ENCODE measurements at places on chromosomes 16 and 17. TPM values are rescaled to one million over a fixed set of nuclear protein-coding genes. Genes with fewer than 3 reads are reported as not detected.

The TBC1D3G gene
- not detected for total RNA-seq

The DRC3 gene
- total RNA-seq = 0.37 TPM

The MT3 gene
- total RNA-seq = not detected

The SLC5A10 gene
- total RNA-seq = not detected

The LITAFD gene
- total RNA-seq = not detected

The CHRNE gene
- 0.30 TPM for total RNA-seq

All from smooth muscle cell of the umbilical artery (primary cell).